Peyer's patch (tissue), 4 donors: ENCODE measurements at places on chromosomes 3 and 15.

DNA sequence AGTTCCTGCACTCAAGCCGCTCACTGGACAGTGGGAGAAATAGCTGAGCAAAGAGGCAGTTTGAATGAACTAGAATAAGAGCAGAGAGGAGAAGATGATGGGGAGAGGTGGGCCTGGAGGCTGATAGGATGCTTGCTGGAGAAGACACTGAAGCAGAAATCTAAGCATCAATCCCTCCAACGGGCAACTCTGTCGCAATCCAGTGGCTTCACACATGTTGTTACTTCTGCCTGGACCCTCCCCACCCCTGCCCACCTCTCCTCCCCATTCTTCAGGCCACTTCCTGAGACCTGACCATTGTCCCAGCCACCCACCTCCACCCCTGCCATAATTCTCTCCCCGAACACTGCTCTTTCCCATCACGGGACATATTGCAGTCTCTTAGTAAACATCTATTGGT lies 76.0 kb downstream of the SRGAP3 start:
- DNase-seq = no peak

GRCh38 chr3:77825001-77825827 lies 785.3 kb downstream of the ROBO2 start:
- no peak for DNase-seq

DNA sequence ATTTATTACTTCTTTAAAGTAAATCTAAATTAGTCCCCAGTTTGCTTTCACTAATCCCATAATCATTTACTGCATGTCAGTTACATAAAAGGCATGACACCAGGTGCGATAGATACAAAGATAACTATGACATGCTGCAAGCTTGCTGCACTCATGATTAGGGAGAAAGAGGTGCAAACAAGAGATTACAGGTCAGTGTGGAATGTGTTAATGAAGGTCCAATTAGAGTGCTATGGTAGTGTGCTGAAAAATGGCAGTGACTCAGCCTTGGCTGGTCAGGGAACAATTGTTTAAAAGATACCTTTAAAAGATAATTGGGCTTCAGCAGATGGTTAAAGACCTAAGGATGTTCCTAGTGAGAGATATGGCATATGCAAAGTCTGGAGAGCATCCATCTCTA lies 352.6 kb upstream of the TGFBR2 start:
- DNase-seq = no peak

GRCh38 chr3:135192929-135193328 lies 397.9 kb downstream of the EPHB1 start:
- DNase-seq = no peak

- no peak for DNase-seq
These were observed 50.1 kb downstream of the TMOD3 start for GRCh38 chr15:51879555-51879954.

GRCh38 chr3:32595323-32595722 lies 24.7 kb upstream of the DYNC1LI1 start:
- no peak for DNase-seq

DNA sequence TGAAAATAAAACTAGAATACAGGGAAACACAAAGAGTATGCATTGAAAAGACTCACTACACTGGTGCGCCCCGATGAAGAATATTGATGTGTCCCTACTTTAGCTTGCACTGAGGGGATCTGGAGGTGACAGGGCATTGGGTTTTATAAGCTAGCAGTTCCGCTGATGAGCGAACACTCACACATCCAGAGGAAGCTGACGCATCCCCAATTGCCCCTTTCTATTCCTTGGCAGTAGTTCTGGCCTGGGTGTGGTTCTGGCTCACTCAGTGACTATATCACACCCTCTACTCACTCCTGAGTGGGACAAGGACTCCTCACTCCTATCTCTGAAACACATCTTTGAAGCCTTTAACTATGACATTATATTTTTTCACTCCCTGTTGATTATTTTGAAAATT lies 71.0 kb downstream of the B3GNT5 start:
- no peak for DNase-seq

DNA sequence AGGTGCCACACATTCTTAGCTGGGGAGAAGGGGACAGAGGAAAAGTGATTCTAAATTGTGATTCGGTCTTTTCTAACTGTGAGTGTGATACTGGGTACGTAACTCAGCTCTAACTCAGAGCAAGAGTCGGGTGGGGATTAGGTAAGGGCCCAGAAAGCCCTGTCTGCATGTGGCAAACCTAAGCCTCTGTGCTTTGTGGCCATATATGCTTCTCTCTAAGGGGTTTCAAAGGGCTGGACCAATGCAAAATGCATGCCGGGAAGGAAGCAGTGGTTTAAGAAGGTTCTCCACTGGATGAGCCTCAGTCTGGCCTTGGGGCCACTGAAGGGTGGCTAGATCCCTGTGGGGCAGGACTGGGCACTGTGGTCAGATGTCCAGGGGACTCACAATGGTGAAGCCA lies 275.8 kb downstream of the PLCL2 start:
- no peak for DNase-seq

- DNase-seq = no peak
These were observed 14.5 kb downstream of the GOLIM4 start for GRCh38 chr3:168081171-168081771.
